ENCODE measurements at places on chromosomes 16 and 17.

DNA sequence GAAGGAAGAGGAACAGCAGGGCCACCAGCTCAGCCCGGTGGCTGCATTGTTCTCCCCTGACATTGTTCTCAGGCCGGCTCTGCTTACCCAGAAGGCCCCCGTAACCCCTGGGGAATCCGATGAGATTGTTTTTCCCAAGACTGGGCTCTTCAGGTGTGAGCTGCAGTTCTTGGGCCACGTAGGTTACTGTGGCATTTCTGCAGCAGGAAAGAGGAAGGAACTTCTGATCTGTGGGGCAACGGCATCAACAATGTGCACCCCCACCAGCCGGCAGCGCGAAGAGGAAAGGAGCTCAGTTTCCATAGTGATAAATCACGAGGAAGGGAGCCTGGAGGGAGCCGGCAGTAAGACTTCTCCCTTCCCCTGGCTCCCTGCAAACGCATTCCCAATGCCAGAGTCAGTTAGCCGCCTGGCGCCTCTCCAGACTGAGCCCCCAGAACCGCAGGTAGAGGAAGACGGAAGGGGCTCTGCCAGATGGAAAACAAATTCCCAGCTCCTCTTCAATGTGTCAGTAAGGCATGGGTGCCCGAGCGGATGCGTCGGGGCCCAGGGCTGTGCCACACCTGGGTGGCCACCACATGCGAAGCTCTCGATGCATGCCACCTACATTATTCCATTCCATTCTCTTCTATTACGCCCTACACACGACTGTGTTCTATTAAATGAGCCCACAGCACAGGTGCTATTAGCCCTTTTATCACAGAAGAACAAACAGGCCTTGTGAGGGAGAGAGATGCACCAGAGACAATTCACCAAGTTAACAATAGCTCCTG, 21.5 kb upstream of the PECAM1 start:
- H3K36me3 ChIP-seq = no peaks in the 10 kb centered on the region
- H3K27ac ChIP-seq = no peak overlapping the region
- no peaks in the 10 kb centered on the region for H3K4me1 ChIP-seq
- H3K4me3 ChIP-seq = no peak overlapping the region
- DNase-seq = no peak
- no peaks in the 10 kb centered on the region for H3K27me3 ChIP-seq

GRCh38 chr17:81858967-81859905, 1.1 kb downstream of the P4HB start:
- peaks cover 44% of the 10 kb centered on the region for H3K4me1 ChIP-seq
- DNase-seq = peak; percentile 27
- H3K36me3 ChIP-seq = peaks cover 51% of the 10 kb centered on the region
- H3K27me3 ChIP-seq = no peaks in the 10 kb centered on the region
- peak overlapping the region; percentile 88 for H3K4me3 ChIP-seq
- H3K27ac ChIP-seq = peak overlapping the region; percentile 79

DNA sequence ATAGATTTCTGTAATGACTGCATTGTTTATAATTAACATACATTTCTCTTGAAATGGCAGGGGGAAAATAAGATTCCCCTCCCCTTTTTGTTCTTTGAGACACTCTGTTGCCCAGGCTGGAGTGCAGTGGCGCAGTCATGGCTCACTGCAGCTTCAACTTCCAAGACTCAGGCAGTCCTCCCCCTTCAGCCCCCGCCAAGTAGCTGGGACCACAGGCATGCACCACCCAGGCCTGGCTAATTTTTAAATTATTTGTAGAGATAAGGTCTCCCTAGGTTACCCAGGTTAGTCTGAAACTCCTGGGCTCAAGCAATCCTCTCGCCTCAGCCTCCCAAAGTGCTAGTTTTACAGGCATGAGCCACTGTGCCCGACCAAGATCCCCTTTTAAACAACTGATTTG, 67.7 kb downstream of the KATNIP start:
- H3K4me3 ChIP-seq = no peak overlapping the region
- H3K27ac ChIP-seq = no peak overlapping the region
- DNase-seq = no peak
- no peaks in the 10 kb centered on the region for H3K4me1 ChIP-seq
- no peaks in the 10 kb centered on the region for H3K27me3 ChIP-seq

DNA sequence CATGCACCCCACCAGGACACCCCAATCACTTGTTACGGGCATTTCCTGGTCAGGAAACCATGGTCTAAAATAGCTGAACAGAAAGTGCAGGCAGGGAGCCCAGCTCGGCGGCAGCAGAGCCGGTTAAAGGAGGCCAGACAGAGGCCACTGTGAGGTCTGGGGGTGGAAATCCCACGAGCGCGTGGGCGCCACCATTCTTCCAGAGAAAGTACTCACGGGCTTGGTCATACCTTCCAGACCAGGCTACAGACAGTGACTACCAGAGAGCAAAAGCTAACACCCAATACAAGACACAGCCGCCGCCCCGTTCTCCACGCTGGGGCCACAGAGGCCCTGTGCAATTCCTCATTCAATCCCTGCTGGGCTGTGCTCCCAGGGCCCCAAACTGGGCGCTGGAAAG, 11.9 kb downstream of the CEP131 start:
- no peak overlapping the region for H3K4me3 ChIP-seq
- H3K27ac ChIP-seq = no peak overlapping the region
- H3K4me1 ChIP-seq = no peaks in the 10 kb centered on the region
- no peaks in the 10 kb centered on the region for H3K27me3 ChIP-seq

DNA sequence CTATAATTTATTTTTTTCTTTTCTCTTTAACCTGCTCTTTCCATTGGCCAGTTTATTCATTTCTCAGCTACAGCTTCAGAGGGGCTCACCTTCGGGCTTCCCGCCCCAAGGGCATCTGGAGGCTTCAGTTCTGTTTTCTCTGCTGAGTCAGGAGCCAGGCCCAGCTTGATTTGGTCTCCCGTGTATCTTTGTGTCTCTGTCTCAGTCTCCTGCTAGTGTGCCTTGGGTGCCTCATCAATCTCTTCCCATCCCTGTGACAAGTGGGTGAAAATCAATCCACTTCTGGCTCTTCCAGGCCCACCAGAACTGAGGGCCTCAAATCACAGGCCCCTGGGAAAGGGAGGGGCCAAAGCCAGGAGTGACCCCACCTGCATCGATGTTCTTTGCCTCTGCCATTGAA, 72.1 kb downstream of the CCDC182 start:
- no peak for DNase-seq
- H3K36me3 ChIP-seq = peaks cover 6% of the 10 kb centered on the region
- H3K27ac ChIP-seq = no peak overlapping the region

DNA sequence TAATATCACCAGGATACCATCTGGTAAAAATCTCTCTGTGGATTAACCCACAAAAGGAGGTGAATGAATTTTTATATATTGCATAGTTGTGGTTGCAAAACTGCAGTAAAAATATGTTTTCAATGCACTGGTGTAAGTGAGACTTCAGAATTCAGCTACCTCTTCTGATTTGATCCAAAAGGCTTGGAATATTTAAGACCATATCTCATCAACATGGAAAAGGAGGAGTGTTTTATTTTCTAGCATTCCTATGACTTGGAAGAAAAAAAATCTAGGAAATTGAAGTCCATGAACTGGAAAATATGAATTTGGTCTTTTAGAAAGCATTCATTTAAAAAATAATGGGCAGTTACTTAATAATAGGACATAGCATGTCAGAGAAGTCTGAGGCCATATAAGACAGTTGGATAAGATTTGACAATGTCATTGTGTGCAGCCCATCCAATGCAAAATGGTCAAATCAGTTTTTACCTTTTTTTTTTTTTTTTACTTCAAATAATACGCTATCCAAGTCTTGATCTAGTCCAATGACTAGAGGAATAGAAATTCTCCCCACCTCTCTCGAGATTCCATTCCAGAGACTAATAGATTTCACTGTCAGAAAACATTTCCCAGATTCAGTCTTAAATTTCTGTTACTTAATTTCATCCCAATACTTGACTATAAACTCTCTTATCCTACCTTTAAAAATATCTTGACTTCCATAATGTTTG, 364.9 kb upstream of the PMFBP1 start:
- H3K4me1 ChIP-seq = no peaks in the 10 kb centered on the region
- no peak for DNase-seq
- no peaks in the 10 kb centered on the region for H3K36me3 ChIP-seq
- H3K4me3 ChIP-seq = no peak overlapping the region

- H3K4me1 ChIP-seq = no peaks in the 10 kb centered on the region
- no peak overlapping the region for H3K27ac ChIP-seq
- no peaks in the 10 kb centered on the region for H3K36me3 ChIP-seq
- no peaks in the 10 kb centered on the region for H3K27me3 ChIP-seq
- no peak overlapping the region for H3K4me3 ChIP-seq
- no peak for DNase-seq
Measured at GRCh38 chr17:81043725-81044427, 8.9 kb downstream of the BAIAP2 start.

- no peak overlapping the region for H3K27ac ChIP-seq
- H3K27me3 ChIP-seq = peaks cover 4% of the 10 kb centered on the region
- H3K4me1 ChIP-seq = peaks cover 6% of the 10 kb centered on the region
- DNase-seq = peak; percentile 85
- H3K4me3 ChIP-seq = peak overlapping the region; percentile 43
Measured at GRCh38 chr16:361872-362701, 8.3 kb downstream of the MRPL28 start.

- DNase-seq = no peak
- H3K4me3 ChIP-seq = no peak overlapping the region
- H3K36me3 ChIP-seq = no peaks in the 10 kb centered on the region
- peaks cover 33% of the 10 kb centered on the region for H3K27me3 ChIP-seq
Measured at GRCh38 chr17:41575336-41575735, 3.5 kb upstream of the KRT9 start.

Data from activated CD4-positive, alpha-beta memory T cell treated with anti-CD3 and anti-CD28 coated beads for 36 hours (primary cell).